ENCODE measurements at places on chromosomes 3 and 15.

GRCh38 chr15:39638041-39638440, 57.2 kb downstream of the THBS1 start:
- no peak for DNase-seq

DNA sequence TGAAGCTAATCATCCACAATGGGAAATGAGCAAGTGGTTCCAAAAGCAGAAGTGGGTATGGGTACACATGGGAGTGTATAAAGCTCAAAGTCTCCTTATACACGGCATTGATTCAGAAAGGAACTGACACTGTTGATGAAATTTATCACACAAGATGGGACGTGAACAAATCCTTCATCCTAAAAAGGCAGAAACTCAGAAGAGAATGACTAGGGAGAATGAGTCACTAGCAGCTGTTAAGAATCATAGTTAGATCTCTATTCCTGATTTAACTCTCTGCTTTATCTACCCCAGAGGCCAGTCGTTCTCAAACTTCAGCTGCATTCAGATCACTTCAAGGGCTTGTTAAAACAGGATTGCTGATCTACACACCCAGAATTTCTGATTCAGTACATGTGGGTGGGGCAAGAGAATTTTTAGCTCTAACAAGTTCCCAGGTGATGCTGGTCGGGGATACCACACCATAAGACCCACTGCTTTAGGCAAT, 97.7 kb upstream of the PHLDB2 start:
- no peak for DNase-seq

DNA sequence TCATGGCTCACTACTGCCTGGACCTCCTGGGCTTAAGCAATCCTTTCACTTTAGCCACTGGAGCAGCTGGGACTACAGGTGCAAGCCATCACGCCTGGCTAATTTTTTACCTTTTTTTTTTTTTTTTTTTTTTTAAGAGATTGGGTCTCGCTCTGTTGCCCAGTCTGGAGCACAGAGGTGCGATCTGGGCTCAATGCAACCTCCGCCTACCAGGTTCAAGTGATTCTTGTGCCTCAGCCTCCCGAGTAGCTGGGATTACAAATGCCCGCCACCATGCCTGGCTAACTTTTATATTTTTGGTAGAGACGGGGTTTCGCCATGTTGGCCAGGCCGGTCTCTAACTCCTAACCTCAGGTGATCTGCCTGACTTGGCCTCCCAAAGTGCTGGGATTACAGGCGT, 50.7 kb upstream of the MELTF start:
- no peak for DNase-seq

DNA sequence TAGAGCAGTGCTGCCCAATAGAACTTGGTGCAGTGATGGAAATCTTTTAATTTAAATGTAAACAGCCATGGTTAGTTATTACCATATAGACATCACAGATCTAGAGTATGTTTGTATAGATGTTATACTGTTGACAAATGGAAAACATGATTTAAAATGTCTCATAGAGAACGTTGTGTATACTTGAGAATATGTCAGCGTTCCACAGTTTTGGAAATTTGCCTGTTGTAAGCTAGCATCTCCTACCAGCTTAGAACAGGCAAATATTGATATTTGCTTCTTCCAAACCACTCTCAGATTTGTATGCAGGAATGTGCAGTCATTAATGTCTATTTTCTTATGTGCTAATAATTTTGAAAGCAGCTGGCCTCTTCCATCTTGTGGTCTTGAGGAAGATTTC, 8.4 kb upstream of the LXN start:
- DNase-seq, result no peak

GRCh38 chr3:141384157-141384556, 15.9 kb downstream of the ZBTB38 start:
- DNase-seq, result no peak

DNA sequence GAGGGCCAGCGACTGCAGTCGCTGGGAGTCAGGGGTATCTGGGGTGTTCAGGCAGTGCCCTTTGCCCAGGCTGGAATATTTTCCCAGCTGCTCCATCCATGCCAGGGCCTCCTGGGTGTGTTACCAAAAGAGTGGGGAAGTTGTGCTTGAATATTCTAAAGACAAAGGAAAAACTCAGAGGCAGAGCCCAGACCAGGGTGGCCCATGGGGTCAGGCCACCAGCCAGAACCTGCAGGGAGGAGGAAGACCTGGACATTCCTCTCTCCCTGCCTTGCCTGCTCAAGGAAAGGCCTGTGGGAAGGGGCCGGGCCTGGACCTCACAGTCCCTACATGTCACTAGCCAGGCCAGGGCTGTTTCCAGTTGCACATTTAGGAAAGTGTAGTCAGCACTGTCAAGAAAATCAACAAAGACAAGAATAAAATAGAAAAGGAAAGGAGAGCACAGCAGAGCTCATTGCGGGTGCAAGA, 16.0 kb upstream of the KLF15 start:
- DNase-seq, result no peak

DNA sequence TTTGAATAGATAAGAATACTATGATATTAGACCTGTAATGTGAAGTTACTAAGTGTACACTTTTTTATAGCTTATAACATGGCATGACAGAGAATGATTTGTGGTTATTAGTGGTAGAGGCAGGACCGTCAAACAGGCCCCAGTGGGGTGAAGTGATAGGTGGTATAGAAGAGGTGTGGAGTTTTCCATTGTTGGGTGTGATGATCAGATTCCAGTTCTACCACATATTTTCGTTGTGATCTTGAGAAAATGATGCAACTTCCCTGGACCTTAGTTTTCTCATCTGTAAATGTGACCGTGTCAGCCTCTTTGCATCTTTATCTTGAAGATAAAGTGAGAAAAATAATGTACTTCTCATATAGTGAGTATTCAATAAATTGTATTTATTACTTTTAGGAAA, 30.3 kb upstream of the UTS2B start:
- DNase-seq, result no peak

- DNase-seq, result no peak
These were observed 54.2 kb downstream of the ANKRD28 start for GRCh38 chr3:15743587-15744009.

- DNase-seq, result no peak
These were observed 16.9 kb upstream of the CLDN1 start for GRCh38 chr3:190339130-190339529.

DNA sequence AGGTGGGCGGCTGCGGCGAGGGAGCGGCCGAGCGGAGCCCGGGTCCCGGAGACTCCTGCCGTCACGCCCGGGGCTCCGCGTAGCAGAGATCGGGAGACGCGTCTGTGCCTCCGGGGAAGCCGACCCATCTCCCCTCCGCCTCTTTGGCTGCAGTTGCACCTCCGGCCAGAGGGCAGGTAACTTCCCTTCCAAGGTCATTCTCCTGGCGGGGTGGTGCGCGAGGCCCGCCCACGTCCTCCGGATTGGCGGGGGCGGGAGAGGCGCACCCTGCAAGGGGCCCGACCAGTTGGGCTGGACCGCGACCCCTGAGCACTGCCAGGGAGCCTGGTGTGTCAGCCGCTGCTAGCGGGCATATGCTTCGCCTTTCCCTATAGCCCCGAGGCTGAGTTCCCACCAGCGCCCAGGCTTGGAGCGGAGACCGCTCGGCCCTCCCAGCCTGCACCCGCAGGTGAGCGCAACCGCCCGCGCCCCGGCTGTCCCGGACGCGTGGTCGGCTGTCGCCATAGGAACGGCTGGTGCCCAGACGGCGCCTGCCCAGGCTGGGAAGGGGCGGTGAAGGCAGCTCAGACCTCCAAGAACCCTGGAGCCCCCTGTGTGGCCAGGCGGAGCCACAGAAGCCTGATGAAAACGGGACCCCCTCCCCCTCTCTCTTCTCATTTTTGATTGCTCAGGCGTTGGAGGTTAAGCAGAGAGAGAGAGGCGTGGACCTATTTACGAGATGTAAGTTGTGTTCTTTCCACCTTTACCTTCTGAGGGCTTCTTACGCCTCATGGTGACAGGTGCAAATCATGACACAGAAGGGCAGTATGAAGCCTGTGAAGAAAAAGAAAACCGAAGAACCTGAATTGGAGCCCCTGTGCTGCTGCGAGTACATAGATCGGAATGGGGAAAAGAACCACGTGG, 453 bp downstream of the ZDHHC23 start:
- DNase-seq, result peak; percentile 27

DNA sequence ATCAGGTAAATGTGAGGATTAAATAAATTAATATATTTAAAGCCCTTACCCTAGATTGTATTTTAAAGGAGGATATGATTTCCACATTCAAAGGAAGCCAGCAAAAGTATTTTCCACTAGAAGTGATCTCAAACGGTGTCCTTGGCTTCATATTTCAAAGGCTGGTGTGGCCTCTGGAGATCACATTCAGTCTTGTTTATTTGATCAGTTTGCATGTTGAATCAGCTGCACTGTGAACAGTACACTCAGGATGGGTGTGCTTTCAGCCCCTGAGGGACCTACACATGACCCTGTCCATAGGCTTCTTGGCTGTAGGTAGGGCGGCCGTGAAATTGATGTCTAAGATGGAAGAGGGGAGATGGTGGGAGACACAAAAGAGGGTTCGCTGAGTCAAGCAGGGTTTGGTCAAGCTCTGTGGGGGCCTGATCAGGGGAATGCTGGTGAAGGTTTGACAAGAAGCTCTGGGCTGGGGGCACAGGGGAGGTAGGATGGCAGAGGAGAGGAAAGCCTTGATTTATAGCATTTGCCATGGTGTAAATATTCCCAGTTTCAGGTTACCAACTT, 21.9 kb downstream of the CYP8B1 start:
- no peak for DNase-seq

GRCh38 chr3:171770689-171771620, 39.3 kb downstream of the PLD1 start:
- DNase-seq, result no peak

DNA sequence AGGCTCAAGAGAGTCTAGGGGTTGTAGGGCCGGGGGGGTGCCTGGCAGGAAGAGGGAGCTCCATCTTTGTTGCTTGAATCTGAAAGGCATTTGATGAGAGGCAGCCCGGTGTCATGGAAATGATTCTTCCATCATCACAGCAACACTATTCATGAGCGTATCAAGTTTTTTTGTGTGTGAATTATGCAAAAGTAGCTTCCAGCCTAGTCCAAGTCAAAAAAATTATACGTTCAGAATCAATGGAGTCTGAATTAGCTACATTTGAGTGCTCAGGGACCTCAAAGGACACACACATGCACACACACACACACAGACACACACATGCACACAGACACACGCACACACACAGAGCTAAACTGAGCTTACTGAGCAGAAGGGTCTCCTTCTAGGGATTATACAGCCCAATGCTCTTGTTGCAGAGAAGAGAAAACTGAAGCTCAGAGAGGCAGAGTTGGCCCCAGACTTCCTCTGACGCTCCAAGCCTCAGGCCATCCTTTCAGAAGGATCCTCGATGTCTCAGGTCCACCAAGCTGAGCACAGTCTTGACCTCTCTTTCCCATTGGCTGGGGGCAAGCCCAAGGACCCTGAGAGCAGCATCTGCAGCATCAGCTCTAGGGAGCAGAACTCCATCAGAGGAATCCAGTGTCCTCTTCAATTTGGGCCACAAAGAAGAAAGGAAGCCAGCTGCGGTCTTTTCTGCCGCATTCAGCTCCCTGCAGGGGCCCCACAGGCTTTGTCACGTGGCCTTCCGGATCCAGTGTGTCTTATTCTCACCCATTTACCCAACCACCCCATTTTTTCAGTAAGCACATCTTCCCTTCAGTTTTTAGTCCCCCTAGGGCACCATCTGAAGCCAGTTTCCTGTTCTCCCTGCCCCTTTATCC, 228.0 kb downstream of the UACA start:
- DNase-seq, result peak; percentile 43

- no peak for DNase-seq
These were observed 25.6 kb upstream of the VPS8 start for GRCh38 chr3:184786280-184786941.

- DNase-seq, result no peak
These were observed 115.2 kb upstream of the TP63 start for GRCh38 chr3:189516039-189516438.

- no peak for DNase-seq
These were observed 3.4 kb upstream of the FSTL1 start for GRCh38 chr3:120454076-120454689.

GRCh38 chr3:107212618-107213017, 164.6 kb upstream of the CCDC54 start:
- DNase-seq, result no peak

GRCh38 chr15:27993544-27993943, 105.6 kb downstream of the OCA2 start:
- DNase-seq, result no peak

- no peak for DNase-seq
These were observed 1.0 kb downstream of the P3H2 start for GRCh38 chr3:190119461-190120268.

GRCh38 chr3:21734746-21735145, 16.3 kb downstream of the ZNF385D start:
- no peak for DNase-seq

DNA sequence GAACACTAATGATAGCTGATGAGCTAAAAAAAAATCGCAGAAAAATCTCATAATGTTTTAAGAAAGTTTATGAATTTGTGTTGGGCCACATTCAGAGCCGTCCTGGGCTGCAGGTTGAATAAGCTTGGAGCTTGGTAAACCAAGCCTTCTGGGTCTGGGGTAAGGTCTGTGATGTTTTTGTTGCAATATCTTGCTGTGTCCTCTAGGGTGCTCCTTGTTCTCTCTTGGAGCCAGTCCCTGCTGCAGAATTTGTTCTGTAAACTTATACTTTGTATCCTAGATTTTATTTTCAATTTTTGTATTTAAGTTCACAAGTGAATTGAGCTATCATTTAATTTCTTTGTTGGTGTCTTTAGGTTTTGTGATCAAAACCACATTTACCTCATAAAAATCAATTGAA, 143.7 kb downstream of the NR1D2 start:
- no peak for DNase-seq

DNA sequence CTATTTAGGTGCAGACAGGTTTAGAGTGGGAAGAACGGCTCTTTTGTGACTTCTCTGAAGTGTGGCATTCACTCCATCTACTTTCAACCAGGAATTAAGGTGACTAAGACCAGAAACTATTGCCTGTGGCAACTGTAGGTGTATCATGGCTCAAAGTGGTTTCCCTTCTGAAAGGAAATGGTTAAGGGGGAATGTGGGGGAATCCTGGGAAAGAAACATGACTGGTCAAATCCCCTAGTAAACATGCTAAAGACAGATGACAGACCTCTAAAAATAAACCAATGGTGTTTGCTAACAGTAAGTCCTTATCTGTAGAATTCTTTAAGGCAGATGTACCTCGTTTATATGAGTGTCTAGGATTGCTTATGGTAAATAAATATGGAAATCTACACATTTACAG, 56.9 kb downstream of the MEGF11 start:
- no peak for DNase-seq

GRCh38 chr3:18424213-18424728, 868 bp downstream of the SATB1 start:
- DNase-seq, result peak; percentile 11

Measured in stimulated activated CD4-positive, alpha-beta T cell treated with anti-CD3 and anti-CD28 coated beads, Interleukin-4, amount 100 ng/mL, for 1 hour (primary cell).